ENCODE measurements at places on chromosomes 4 and X.

DNA sequence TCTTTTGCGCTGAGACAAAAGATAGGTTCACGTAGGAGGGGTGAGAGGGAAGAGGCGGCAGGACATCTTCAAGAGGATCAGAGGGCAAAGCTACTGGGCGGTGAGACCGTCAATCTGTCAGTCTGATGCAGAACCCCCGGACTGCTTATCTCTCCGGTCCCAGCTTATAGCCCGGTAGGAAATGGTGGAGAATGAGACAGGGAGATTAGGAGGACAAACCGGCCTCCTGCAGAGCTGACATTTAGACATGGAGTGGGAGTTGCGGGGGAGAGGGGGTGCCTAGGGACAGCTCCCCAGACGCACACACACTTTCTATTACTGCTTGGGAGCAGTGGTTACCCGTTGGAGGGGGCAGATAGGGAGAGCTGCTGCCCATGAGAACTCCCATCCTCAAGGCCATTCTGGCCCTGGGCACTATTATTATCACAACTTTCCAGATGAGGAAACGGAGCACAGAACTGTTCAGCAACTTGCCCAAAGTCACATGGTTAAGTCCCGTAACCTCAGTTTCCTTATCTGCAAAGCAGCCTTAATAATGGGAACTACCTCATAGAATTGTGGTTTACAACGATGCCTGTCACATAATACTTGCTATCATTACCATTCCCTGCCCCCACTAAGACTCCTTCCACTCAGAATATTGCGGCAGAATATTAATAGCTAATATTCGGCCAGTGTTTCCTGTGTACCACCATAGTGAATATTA is 1.1 kb upstream of the HDAC6 start:
- DNase-seq = no peak

DNA sequence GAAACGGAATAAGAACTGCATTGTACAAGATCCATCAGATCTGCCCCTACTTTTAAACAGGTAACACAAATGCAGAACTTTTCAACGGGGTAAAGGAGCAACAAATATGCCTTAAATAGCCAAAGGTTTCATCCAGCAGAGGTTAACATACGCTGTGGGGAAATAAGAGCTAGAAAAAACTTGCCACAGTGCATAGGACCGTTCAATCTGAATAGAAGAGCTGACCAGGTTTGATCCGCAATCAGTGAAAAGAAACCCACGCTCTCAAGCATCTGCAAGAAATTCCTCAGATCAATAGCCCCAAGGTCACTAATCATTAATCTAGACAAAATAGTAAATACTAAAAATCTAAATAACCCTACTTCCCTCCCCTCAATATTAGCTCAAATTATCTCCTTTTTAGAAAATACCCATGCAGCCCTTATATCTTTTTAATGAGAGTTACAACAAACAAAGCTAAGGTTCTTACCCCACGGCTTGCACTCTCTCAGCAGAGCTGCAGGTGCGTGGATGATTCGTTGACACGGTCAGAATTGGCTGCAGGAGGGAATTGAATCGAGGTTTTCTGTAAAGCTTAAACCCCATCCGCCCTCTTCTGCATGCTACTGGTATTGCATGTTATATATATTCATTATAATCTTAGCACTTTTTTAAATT is at the start of gene TLR10:
TLR10 (minus strand) TSS at position 539 of the 657 bp plus-strand sequence. CDS start 7,400 bp downstream, outside the sequence.
- DNase-seq = no peak

GRCh38 chrX:47807548-47807947 is 29.2 kb upstream of the ZNF81 start:
- DNase-seq = no peak

DNA sequence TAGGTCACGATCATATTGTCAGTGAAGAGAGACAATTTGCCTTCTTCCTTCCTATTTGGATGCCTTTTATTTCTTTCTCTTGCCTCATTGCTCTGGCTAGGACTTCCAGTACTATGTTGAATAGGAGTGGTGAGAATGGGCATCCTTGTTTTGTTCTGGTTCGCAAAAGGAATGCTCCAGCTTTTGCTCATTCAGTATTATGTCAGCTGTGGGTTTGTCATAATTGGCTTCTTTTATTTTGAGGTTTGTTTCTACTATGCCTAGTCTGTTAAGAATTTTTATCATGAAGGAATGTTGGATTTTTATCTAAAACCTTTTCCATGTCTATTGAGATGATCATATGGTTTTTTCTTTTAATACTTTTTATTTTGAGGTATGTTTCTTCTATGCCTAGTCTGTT is 152.3 kb upstream of the MAD2L1 start:
- no peak for DNase-seq

DNA sequence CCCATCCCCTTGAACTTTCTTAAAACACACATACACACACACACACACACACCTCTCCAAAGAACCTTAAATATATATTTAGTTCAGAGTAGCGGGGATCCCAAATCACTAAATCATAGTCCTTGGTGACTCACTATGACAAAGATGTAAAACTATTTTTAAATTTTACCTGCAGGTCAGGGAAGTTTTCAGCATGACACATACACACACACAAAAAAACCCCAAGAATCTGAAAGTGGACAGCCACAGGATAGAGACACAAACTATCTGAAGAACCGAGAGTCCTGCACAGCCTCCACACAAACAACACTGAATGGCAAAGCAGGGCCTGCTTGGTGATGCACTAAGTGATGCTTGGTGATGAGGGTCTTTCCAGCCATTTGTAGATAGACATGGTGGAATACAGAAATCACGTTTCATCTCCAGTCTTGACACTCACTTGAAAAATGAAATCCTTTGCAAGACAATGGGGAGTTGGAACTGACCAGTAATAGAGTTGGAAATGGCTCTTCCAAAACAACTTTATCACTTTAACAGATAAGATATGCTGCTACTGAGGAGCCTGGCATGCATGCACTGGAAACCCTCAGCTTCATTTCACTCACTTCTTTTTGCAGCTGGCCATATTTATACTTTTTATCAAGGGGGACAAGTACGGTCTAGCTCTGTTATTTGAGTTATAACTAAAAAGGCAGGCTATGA is 307.3 kb downstream of the RAPGEF2 start:
- no peak for DNase-seq

- DNase-seq = no peak
Measured at GRCh38 chr4:101027721-101028120, 319.6 kb downstream of the PPP3CA start.

DNA sequence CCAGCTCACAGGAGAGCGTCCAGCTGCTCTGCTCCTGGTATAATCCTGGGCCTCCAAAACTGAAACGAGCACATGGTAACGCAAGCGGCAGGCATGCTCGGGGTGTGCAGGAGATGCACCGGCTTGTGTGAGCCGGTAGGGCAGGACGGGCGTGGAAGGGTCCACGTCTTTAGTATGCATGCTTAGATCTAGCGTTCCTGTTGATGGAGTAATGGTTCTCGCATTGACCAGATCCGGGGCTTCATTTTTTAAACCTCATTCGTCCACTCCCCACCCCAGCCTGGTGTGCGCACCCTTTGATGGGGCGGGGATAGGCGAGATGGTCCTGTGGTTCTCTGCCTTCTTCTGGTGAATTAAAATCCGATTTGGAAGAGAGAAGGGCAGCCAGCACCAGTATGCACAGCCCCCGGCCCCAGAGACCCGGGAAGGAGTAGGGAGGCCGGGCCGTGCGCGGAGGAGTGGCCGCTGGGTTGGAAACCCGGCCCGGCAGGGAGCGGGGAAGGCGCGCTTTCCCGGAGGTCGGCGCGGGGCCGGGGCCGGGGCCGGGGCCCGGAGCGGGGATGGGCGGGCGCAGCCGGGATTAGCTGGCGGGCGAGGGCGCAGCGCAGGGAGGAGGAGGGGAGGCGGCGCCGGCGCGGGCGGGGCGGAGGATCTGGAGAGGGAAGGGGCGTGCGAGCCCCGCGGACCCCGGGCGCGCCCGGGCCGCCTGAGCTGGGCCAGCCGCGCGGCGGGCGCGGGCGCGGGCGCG is 39.9 kb downstream of the FAM149A start:
- DNase-seq = no peak

GRCh38 chrX:109732017-109732801 is 848 bp downstream of the ACSL4 start:
- no peak for DNase-seq

DNA sequence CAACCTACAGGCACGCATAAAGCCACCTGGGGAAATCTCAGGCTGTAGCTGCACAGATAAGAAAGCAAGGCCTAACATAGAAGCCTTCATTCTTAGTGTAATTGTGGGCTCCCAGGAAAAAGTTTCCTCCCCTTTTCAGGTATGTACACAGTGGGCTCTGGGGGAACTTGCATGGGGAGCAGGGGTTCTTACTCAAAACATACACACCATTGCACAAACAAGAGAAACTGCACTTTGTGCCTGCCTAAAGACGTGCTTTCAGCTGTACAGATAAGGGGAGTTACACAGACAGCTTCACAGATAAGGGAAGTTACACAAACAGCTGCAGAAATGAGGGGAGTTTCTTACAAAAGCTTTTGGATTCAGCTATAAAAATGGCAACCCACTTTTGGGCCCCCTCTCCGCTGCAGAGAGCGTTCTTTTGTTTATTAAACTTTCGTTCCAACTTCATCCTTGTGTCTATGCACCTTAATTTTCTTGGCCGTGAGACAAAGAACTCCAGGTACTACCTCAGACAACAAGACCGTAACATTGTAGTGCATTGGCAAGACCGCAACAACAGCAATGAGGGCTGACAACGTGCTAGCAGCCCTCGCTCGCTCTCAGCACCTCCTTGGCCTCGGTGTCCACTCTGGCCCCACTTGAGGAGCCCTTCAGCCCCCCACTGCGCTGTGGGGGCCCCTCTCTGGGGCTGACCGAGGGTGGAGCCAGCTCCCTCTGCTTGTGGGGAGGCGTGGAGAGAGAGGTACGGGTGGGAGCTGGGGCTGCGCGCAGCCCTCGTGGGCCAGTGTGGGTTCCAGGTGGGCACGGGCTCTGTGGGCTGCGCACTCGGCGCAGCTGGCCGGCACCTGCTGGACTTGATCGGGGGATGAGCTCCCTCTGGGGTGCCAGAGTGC is 317.5 kb downstream of the RAPGEF2 start:
- no peak for DNase-seq

DNA sequence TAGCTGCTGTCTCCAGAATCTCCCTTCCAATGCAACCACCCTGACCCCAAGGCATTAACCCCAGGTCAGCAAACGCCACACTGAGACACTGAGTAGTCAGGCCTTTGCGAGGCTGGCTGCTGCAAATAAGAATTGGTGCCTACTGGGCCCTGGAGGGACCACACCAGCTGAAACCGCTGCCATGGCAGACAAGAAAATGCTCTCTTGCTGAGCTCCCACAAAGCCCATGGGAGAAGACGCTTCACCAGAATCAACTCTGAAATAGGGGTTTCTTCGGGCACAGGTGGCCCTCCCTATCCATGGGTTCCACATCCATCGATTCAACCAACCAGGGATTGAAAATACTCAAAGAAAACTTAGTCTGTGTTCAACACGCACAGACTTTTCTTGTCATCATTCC is 26.7 kb upstream of the CRMP1 start:
- DNase-seq = no peak

DNA sequence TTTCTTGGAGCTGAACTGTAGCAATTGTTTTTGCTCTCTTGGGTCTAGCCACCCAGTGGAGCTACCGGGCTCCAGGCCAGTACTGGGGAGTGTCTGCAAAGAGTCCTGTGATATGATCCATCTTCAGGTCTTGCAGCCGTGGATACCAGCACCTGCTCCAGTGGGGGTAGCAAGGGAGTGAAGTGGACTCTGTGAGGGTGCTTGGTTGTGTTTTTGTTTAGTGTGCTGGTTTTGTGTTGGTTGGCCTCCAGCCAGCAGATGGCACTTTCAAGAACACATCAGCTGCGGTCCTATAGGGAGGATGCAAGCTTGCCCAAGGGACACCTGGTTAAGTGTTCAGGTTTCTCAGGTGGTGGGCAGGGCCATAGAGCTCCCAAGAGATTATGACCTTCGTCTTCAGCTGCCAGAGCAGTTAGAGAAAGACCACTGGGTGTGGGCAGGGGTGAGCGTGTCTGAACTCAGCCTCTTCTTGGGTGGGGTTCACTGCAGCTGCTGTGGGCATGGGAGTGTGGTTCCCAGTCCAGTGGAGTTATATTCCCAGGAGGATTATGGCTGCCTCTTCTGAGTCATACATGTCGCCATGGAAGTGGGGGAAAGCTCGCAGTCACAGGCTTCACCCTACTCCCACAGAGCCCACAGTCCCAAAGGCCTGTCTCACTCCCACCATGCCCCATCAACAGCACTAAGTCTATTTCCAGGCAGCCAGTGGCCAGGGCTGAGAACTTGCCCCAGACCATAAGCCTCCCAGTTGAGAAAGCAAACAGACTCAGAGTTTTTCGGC is 811.6 kb downstream of the GLUD2 start:
- no peak for DNase-seq

GRCh38 chrX:148958901-148959300 is 458.5 kb downstream of the AFF2 start:
- no peak for DNase-seq

- DNase-seq = no peak
Measured at GRCh38 chrX:40474205-40474626, 106.6 kb upstream of the ATP6AP2 start.

- DNase-seq = no peak
Measured at GRCh38 chrX:127129510-127129909, 310.0 kb downstream of the PRR32 start.

DNA sequence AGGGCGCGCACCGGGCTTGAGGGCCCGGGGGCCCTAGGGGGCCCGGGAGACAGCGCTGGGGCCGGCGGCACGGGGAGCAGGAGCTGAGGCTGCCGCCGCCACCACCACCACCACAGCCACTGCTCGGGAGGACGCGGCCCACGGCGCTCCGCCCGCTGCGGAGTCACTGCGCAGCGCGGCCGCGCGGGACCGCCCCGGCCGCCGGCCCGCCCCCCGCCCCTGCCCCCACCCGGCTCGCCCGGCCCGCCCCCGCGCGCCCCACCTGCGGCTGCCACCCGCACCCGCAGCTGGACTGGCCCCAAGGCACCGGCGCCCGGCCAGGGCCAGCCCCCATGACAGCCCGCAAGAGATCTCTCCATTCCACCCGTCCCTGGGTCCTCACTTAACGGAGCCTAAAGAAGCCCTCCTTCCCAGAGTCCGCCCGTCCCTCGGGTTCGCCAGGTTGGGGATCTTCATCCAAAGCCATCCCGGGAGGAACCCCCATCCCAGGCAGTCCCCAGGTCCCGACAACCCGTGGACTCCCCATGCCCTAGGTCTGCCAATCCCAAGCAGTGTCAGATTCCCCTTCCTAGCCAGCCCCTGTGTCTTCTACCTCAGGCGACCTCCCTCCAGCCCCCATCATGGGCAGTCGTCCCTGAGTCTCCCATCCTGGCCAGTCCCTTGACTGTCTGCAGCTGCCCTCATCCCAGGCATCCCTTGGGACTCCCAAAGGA is 40.0 kb upstream of the IQSEC2 start:
- no peak for DNase-seq

DNA sequence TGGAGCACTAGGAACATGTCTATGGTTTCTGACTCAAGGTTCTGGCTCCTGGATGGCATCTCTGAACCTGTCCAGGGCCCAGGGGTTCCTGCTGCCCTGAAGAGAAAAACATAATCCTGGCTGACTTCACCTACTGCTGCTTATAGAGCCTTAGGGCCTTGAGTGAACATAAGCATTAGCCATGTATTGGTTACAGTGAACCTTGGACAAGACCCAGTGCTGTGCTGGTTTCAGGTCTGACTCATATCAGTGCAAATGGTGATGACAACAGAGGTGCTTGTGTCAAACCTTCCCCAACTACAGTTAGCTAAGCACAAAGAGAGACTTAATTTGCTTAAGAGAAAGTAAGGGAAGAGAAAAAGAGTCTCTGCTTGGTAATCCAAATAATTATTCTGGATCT is 1047.2 kb downstream of the GLUD2 start:
- DNase-seq = no peak

Data from NK-92 treated with Interleukin-12 subunit alpha and Interleukin-12 subunit beta, amount 100 ng/mL, for 24 hours (cell line).